Neural crest cell (in vitro differentiated cells): ENCODE measurements at places on chromosomes 5 and 9. TPM values are rescaled to one million over a fixed set of nuclear protein-coding genes. Genes with fewer than 3 reads are reported as not detected.

The GRM6 gene
- total RNA-seq: not detected in 2 replicates

The BHMT gene
- not detected in 2 replicates for total RNA-seq

The SARDH gene
- 4.5 and 4.6 TPM in 2 replicates for total RNA-seq

The TRAF1 gene
- 3.5 and 3.8 TPM in 2 replicates for total RNA-seq

The ARID3C gene
- total RNA-seq: 0.68 TPM in 1 of 2 replicates, not detected in the other

The C6 gene
- not detected in 2 replicates for total RNA-seq

The GRXCR2 gene
- not detected in 2 replicates for total RNA-seq

The BHMT2 gene
- total RNA-seq: not detected in 2 replicates

The WDR38 gene
- not detected in 2 replicates for total RNA-seq
